Hindlimb muscle (tissue), 1 donor: ENCODE measurements at places on chromosomes 6 and 20. TPM values are rescaled to one million over a fixed set of nuclear protein-coding genes. Genes with fewer than 3 reads are reported as not detected.

GRCh38 chr6:17871189-17871519 lies 116.3 kb downstream of the KIF13A start:
- no peak for DNase-seq

DNA sequence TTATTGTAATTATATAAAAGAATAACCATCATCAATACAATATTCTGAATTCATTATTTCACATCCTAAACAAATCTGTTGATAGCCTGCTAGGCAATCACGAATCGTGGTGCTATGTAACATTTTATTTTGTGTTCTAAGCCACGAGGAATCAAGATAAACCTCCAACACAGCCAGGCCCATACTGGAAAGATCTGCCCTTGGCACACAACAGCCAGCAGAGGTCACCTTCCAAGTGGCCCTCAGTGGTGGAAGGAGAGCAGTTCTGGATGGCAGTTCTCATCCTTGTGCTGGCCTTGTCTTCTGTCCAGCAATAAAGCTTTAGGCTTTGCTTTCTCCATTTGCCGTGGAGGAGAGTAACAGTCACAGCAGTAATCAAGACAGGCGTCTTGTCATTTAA lies 13.2 kb downstream of the ZNF831 start:
- no peak for DNase-seq

DNA sequence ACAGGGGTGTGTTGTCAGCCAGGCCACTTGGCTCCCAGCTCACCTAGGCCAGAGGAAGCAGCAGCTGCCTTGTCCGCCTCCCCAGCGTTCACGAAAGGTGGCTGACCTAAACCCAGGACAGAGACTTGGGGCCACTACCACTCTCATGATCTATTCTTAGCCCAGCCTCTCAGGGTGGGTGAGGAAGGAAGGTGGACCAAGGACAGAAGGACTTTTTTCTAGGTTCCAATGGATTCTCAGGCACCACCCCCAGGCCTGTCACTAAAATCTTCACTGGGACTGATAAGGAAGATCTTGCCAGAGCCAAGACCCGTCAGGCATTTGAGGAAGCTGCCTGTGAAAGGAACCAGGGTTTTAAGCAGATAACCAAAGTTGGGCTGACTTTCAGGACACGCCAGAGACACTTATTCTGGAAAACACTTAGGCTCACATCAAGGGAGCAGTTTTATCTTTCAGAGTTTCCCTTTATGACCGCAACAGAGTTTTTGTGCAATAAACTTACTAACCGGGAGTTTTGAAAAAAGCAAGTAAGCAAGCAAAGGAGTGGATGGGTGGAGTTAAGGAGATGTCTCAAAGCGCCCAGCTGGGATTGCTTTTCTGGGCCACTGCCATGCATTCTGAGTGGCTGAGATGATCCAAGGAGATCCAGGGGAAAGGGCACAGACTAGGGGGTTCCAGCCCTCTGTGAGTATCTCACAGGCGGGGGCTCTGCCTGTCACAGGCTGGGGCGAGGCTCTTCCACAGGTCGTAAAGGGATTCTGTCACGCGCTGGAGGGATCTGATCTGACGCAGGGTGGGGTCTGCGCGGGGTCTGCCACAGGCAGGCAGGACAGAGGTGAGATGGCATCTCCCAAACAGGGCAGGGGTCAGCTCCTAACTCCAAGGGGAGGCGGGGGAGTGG lies 989 bp downstream of the FITM2 start:
- no peak for DNase-seq

DNA sequence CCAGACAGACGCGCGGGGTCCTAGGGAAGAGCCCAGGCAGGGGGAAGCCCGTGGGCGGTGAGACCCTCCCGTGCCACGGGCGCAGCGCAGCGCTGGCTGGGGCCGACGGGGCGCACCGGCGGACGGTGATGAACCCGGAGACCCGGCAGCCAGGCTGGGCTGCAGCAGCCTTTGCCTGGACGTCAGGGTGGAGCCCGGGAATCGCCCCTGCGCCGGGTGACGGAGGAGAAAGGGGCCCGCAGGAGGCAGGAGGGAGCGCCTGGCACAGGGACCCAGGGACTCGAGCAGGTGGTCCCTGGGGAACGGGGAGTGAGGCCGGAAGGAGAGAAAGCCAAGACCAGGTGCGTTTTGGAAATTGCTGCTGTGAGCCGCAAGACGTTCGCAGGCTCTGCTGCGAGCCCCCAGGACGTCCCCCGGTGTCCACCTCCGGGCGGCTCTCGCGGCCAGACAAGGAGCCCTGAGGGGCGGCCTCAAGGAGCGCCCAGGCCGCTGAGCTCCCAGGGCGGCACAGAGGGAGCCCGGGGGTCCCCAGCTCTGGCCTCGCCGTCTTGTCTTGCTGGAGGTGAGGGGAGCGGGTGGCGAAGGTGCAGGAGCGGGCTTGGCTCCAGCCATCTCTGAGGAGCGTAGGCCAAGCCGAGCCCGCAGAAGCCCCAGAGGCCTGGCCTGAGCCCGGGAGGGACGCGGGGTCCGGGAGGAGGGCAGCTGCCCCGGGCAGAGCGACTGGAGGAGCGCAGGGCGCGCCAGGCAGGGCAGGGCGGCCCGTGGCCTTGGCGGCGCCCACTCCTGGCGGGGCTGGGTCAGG lies 191.2 kb upstream of the PDE10A start:
- DNase-seq, result no peak

TPX2 gene
- polyA plus RNA-seq, result 20.7 TPM

WFDC2 gene
- polyA plus RNA-seq, result not detected
